ENCODE measurements at places on chromosomes 5 and 9.

- DNase-seq, result no peak
Observed at GRCh38 chr9:33153666-33154065, 13.5 kb downstream of the B4GALT1 start.

DNA sequence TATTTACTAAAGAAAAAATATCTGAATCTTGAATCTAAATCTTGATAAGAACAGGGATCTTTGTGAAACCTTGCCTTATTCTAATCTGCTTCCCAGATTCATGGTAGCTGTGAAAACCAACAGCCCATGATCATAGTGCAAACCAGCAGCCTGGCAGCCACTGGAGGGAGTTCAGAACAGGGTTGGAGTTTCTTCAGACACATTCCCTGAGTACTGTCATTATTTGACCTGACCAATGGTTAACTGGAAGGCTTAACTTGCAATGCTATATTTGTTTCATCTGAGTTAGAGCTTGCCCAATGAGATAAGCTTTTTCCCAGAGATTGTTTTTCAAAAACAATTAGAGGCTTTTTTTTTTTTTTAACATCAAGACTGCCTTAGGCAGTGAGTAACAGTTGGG is 47.8 kb downstream of the LOX start:
- DNase-seq, result no peak

- no peak for DNase-seq
Observed at GRCh38 chr9:136858844-136859757, 7.0 kb downstream of the MAMDC4 start.

DNA sequence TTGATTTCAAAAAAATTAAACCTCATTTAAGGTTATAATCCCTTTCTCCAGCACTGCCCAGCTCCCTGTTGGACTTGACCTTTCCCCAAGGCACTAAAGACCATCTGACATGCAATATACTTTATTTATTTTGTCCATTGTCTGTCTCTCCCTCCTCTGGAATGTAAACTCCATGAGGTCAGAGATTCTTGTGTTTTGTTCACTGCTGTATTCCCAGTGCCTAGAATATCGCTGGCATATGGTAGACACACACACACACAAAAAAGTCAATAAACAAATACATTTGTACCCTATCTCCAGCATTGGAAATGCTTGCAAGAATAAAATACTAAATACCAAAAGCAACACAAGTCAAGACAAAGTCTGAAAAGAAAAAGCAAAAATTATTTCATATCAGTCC is 17.3 kb upstream of the ARSB start:
- no peak for DNase-seq

- DNase-seq, result no peak
Observed at GRCh38 chr9:112144807-112145206, 30.3 kb downstream of the SUSD1 start.

DNA sequence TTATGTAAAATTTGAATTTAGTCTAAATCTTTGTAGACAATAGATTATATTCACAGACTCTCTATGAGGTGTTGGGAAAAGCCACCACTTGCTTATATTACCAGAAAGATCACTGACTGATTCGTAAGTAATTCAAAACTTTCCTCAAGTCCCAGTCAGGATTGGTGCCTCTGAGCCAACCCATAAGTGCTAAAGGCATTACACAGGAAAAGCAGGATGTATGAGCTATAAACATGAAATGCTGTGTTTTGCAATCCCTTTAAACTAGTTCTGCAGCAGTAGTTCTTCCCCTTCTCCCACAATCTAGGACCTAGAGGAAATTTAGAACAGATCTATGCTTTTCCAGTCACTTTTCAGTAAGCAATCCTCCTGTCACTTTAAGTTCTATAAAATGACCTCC is 48.0 kb downstream of the SHLD3 start:
- DNase-seq, result no peak

DNA sequence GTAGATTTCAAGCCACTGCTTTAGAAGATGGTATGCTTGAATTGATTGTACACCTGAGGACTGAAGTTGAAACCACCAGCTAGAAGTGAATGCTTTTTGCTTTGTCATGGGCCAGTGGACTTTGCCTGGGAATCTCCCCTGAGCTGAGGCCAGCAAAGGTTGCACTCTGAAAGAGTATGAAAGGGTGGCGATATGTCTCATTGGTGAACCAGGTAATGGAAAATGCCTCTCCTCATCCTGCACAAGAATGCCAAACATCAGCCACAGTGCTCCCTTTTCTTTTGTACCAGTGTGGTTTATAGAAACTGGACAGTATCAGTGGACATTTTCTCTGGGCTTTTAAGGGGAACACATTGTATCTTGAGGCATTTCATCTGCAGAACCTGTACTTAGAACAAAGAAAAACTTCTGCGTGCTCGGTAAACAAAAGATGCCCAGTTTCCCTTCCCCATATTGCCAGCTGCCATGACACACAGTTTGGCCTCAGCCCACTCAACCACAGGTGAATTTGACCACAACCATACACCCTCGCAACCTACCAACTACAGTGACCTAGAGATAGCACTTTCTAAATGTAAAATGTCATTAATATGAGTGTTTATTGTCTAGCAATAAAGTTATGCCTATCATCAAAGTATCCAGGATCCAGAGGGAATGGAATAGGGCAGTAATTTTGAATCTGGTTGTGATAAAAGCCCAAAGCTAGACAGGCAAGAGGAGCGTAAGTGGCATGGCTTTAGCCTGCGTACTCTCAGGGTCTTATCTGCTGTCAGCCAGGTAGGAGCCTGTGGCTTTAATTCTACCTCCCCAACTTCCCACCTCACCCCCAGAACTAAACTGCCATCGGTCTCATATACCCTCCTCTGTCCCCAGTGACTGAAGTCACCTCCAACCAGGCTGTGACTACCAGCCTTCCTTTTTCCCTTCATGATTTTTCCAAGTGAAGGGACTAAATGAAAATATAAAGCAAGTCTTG is 79.5 kb upstream of the LHFPL2 start:
- no peak for DNase-seq

DNA sequence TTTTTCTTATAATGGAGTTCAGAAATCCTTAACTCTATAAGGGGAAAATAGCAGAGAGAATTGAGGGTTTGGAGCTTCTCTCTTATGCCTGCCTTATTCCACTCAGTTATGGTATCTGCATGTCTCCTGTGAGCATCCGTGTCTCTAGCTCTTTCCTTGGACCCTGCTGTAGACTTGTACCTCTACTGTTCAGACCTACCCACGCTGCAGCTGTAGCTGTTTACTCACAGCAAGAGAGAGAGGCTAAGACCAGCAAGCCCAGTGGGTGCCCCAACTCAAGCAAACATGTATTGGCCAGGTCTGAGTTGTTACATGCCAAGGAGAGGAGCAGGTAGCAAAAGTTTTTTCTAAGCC is 7.1 kb upstream of the PCSK1 start:
- no peak for DNase-seq

- DNase-seq, result no peak
Observed at GRCh38 chr9:90299968-90300367, 342.7 kb downstream of the DIRAS2 start.

- no peak for DNase-seq
Observed at GRCh38 chr5:79529110-79529509, 15.2 kb upstream of the HOMER1 start.

DNA sequence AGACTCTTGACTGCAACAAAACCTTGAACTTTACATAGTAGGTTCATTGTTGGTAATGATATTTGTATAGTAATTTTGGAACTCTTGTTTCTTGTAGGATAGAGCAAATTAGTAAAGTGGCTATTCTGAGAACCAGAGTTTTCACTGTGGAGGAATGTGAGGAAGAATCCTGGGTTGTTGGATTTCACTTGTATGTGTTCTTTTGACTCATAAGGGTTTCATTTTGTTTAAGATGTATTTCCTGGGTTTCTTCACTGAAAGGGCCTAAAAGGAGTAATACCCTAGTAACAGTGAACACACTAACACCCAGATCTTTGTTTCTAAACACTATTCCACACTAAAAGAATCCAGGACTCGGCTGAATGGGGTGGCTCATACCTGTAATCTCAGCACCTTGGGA is 20.1 kb downstream of the TTC1 start:
- DNase-seq, result no peak

DNA sequence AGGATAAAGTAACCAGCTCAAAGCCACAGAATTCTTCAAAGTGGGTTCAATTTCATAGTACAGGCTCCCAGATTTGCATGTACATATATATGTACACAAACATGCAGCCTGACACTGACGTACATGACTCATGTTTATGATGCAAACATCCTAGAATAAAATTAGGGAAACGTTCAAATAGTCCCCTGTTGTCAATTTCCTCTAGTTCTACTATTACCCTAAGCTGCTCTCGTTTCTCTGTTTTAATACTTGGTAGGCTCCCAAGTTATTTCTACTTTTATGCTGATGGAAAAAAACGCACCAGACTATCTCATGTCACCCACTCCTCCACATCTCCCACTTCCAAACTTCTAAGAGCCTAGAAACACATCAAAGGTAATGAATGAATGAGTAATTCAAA is 229.7 kb downstream of the EPB41L4A start:
- DNase-seq, result no peak

Measured in NCI-H774 (cell line).